ENCODE measurements at places on chromosomes 3 and 15.

DNA sequence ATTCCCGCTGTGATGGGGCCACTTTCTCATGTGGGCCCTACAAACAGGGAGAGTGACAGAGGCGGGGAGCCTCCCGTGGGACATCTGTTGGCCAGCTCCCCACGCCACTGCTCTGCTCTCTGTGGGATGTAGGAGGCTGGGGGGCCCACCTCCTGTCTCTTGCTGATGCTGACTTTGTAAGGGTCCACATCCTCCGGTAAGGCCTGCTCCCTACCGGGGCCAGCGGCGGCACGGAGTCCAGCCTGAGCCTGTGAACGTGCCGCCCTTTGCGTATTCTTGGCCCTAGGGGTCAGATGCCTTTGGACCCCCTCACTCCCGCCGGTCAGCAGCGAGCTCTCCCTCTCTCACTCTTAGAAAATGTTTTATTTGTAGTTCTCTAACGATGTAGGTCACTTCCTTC lies 153.2 kb downstream of the LRRC28 start:
- DNase-seq, result no peak

GRCh38 chr3:159914426-159914825 lies 74.2 kb upstream of the IL12A start:
- DNase-seq, result no peak

GRCh38 chr3:152729906-152730305 lies 105.0 kb upstream of the P2RY1 start:
- no peak for DNase-seq

DNA sequence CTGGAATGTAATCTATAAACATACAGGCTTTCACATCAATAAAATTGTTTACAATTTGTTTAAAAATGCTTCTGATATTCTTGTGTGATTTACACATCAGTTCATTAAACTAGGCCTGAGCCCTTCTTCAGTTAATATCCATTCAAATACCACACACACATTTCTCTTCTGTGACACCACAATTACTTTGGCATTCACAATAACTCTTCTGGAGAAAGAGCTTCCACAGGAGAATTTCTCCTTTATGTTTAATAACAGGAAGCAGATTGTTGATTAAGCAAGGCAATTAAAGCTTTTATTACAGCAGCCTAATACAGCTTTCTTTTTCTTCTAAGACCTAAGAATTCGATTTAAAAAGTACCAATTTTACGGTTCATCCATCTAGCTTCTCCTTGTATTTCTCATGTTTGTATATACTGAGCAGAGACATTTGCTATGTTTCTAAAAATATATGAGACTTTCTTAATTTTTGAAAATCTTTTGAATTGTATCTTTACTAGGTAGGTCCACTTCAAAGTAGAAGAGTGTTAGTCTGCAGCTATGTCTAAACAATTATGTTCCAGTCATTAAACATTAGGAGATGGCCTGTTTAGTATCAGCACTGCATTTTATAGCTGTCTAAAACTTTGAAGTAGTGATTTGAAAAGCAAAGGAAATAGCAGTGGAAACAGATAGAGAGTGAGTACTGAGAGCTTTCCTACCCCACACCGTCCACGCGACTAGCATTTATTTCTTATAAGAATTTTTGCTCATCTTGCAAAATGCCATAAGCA lies 511.1 kb upstream of the UBE2E2 start:
- DNase-seq, result no peak

- no peak for DNase-seq
These were observed 64.0 kb upstream of the CDAN1 start for GRCh38 chr15:42800731-42801474.

DNA sequence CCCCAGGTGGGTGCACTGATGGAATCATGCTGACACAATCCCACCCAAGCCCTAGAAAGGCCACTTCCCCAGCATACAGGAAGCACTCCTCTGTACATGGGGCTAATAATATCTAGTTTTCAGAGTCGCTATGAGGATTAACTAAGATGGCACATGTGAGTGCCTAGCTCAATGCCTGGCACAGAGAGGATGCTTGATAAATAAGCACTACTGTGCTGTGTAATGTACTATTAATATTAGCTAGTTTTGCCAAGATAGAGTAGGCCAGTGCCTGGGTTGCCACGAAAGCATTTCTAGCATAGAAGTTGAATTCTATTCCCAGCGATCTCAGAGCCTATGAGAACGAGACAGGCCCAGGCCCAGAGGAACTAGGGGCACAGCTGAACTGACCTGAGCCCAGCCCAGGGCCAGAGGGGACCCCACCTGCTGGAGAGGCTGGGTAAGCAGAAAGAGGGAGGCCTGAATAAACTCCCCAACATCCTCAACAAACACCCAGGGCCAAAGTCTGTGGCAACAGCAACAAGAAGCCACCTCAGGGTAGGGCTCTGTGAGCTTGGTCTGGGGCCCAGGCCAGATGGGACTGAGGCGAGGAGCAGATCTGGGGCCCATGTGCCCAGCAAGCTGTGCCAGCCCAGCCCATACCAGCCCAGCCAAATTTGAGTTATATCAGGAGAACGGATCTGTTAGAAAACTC lies 7.6 kb upstream of the SEMA7A start:
- no peak for DNase-seq

DNA sequence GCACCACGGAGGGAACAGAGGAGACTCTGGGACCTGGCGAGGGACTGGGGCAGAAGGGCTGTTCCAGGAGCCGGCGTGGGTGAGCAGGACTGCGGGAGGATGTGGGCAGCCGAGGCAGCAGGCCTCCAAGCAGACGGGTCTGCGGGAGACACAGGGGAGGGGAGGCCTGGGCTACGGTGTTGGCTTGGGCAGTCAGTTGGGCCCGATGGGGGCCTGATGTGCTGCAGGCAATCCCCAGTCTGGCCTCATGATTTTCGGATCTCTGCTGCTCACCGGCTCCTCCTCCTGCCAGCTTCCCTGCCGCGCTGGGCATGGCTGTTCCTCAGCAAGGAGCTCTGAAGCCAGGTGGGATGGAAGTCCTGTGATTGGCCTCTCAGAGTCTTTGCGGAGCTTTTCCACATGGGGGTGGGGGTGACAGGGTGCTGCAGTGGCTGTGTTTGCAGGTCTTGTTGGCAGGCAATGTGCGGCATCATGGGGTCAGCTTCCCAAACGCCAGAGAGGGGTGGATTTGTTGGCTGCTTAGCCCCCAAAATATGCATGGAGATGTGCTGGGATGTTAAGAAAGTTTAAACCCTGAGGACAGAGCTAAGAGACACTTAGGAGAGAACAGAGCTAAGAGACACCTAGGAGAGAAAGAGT lies 19.3 kb downstream of the MINAR1 start:
- no peak for DNase-seq

- no peak for DNase-seq
These were observed 152.8 kb downstream of the RBPMS2 start for GRCh38 chr15:64622410-64623260.

- no peak for DNase-seq
These were observed 2.4 kb upstream of the PPARG start for GRCh38 chr3:12286504-12286903.

DNA sequence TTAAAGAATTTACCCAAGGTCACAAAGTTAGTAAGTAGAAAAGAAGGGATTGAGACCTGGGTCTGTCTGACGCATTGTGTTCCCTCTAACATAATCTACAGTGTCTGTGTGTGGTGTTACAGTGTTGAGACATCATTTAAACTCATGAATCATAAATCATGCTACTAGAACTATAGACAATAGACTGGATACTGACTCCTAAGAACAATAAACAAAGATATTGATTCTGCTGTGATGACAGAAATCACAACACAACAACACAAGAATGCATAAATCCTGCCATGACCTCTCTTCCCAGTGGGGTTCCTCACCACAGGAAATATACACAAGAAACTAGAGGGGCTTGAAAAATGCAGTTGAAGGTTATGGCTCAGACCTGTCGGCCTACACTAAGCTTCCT lies 44.3 kb downstream of the TRIM69 start:
- DNase-seq, result no peak

GRCh38 chr15:56468401-56468800 lies 3.5 kb upstream of the MNS1 start:
- DNase-seq, result no peak

- no peak for DNase-seq
These were observed 73.1 kb downstream of the XXYLT1 start for GRCh38 chr3:195197765-195198425.

DNA sequence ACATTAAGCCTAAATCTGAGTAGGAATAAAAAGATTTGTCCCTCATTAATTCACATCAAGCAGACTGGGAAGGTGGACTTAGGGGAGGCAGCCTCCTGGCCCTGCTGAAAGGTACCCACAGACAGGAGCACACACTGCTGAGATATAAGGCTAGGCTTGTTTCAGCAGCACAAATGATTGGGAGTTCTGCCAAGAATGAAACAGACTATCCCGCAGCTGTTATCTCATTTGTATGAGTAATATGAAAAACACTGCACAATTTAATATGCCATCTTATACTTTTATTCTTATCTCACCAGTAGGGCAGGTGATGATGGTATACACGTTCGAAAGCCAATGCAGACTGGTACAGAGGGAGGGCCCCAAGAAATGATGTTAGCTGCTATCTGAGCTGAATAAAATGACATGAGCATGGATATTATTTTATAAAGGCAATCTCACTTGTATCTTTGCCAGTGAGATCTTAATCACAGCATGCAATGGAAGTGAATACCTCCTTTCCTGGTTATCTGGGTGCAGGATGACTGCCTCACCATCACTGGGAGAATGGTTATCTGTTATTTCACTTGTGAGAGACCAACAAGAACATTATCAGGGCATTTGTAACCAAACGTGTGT lies 258.7 kb upstream of the PPP2R3A start:
- no peak for DNase-seq

DNA sequence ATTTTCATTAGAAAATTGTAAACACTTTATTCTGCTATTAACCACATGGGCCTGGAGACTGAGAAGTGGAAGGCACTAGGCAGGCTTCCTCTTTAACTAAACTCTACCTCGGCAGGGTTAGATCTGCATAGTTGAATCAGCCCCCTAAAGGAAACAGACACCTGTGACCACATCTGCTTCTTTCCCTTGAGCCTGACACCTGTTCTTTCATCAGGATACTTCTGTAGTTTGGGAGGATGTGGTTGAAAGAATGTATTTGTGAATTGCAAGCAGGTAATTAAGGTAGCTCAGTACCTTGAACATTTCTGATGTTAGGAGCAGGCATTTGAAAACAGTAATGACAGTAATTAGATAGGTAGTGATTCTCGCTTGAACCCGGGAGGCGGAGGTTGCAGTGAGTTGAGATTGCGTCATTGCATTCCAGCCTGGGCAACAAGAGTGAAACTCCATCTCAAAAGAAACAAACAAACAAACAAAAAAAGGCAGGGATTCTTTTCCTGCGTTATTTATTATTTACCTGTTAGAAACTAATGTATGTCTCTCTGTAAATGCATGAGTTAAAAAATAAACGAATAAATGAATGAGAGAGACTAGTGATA lies 468.5 kb downstream of the NLGN1 start:
- no peak for DNase-seq

DNA sequence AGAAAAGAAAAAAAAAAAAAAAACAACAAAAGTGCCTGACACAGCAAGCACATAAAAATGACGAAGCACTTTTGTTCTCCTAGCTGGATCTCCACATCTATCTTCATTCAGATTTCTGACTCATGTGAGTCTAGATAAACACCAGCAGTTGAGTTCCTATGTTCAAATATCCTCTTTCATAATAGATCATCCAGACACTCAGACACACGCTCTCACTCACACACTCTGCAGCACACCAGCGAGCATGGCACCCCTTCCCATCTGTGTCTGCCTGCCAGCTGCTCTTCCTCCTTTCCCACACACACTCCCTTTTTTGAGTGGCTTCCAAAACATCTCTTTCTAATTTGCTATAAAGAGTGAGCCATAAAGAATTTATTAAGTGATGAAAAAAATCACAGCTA lies 19.8 kb upstream of the CELF6 start:
- no peak for DNase-seq

DNA sequence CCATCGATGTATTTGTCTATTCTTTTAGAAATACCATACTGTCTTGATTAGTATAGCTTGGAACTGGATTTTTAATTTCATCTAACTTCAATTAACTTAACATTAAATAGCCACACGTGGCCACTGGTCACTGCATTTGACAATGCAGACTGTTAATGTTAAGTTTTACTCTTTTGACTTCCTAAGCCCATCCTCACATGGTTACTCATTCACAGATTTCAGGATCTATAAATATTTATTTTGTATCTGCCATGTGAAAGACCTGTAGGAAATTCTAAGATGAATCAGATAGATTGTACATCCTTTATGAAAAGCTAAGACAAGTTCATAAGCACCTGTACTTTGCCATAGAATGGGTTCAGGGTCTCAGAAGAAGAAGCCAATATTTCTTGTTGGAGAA lies 8.3 kb upstream of the RORA start:
- no peak for DNase-seq

DNA sequence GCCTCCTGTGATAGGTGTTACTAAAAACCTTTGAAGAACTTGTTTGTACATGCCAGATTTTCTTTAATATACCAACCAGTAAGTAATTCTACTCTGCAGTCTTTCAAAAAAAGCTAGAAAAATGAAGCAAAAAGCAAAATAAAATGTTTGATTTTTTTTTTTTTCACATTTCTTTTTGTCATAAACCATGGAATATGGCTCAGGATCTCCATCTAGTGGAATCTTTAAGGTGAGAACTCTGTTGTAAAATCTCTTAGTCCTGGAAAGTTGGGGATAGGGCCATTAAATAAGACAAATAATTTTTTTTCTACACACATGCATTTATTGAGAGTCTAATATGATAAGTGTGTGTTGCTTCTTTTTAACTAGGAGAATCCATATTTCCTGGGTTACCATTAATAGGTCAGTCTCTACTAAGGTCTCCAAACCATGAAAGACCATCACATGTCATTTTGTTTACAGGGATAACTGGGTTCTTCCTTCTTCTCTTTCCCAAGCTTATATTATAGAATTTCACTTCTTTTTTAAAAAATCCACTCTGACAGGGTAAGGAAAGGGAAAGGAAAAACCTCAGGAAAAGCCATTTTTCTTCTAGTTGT lies 84.6 kb downstream of the SLC9A9 start:
- no peak for DNase-seq

- DNase-seq, result no peak
These were observed 223.7 kb upstream of the BHLHE40 start for GRCh38 chr3:4755566-4755965.

- no peak for DNase-seq
These were observed 41.3 kb downstream of the MEIS2 start for GRCh38 chr15:37059086-37059485.

DNA sequence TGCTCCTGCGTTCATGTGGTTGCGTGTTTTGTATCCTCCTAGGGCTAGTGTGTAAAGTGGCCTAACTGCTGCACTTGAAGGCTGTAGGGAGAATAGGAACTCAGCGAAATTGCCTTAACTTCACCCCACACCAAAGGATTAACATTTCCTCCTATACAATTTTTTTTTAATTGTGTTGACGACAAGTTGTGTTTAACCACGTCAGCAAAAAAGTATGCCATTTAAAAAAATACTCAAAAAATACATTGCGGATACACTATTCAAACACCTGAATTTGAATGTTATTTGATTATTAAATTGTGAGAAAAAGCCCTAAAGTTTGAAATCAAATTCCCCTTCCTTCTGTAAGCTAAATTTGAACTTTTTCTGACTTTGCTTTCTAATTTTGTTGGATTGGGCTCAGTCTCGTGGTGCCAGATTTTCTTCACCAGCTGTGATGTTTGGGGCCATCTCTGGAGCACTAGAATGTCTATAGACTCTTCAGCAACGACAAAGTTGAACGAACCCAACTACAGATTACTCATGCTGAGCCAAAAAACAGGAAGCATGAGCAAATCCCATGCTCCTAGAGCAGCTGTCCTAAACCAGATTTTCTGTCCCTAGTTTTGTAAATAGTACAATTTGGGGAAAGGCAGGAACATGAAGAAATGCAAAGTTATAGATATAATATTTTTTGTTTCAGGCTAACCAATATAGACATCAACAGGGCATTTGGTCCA lies 8.1 kb upstream of the SLC9A9 start:
- DNase-seq, result no peak

- DNase-seq, result no peak
These were observed 343.2 kb upstream of the ADAMTS9 start for GRCh38 chr3:65030847-65031463.
